ENCODE measurements at places on chromosomes 2 and 18. TPM values are rescaled to one million over a fixed set of nuclear protein-coding genes. Genes with fewer than 3 reads are reported as not detected.
A peak's percentile ranks its signal among the peaks of the same experiment; 100 is the strongest.

DNA sequence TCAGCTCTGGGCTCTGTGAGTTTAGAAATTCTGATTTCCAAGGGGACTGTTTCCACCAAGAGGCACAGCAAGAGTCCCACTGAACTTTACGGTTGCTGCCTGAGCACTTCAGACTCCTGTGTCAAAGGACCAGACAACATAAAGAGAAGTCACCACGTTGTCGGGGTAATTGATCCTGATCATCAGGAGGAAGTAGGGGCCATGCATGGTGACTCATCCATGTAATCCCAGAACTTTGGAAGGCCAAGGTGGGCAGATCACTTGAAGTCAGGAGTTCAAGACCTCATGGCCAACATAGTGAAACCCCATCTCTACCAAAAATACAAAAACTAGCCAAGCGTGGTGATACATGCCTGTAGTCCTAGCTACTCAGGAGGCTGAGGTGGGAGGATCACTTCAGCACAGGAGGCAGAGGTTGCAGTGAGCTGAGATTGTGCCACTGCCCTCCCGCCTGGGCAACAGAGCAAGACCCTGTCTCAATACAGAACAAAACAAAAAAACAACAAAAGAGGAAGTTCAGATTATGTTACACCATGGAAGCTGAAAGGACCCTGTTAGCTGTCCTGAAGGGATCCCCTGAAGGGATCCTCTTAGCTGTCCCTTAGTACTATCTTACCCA, 9.4 kb upstream of the ASXL2 start:
- DNase-seq: no peak

Gene BCL2L11
- total RNA-seq: 46.9 TPM

- DNase-seq: peak; percentile 34
These were observed 11.6 kb upstream of the RBFA start for GRCh38 chr18:80022613-80023012.

DNA sequence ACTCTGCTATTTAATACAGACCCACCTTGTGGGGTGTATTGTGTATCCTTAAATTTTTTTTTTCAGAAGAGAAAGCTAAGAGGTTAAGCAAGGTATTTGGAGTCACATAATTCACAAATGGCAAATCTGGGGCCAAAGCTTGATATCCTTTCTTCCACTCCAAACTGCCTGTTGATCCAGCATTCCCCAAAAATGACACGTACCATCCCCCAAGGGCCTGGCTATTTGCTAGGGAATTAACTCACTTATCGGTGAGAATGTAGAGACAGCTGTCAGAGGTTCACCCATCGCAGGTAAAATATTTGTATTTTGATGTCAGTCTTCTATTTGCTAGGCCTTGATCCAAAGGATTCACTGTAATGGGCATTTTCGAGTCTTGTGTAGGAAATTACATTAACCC, 103.6 kb upstream of the FZD7 start:
- DNase-seq: no peak

All from neural progenitor cell (in vitro differentiated cells).